ENCODE measurements at places on chromosomes 6 and 20.

DNA sequence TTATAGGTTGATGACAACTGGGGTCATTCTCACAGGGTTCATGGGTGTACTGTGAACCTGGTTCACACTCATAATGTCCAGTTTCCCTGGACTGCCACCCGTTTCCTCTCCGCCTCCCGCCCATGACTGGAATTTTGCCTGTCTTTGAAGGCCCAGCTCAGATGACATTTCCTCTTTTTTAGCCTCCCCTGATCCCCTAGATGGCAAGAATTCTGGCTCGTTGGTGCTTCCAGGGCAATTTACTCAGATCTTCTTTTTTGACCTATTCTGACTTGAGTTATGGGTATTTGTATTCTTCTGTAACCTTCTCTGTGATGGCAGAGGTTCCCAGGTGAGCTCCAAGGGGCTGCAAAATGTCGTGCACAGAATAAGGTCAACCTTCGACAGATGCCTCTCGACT, 5.7 kb upstream of the CITED2 start:
- no peak for DNase-seq

GRCh38 chr20:41058674-41059635, 30.3 kb downstream of the TOP1 start:
- no peak for DNase-seq

DNA sequence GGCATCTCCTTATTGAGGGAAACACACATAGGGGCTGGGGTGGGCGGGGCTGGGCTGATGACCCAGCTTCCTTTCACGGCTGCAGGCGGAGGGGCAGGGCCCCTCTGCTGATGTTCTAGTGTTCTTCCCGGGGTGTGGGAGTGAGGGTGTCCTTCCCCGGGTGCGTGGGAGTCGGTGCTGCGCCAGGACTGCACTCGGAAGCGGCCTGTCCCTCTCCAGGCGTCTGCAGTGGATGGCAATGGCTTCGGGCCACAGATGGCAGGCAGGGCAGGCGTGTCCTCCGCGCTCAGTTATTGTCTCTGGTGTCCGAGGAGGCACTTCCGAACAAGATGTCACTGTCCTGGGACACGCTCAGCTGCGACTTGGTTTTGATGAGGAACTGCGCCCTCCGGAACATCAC, 19.2 kb downstream of the KCNG1 start:
- DNase-seq: no peak

DNA sequence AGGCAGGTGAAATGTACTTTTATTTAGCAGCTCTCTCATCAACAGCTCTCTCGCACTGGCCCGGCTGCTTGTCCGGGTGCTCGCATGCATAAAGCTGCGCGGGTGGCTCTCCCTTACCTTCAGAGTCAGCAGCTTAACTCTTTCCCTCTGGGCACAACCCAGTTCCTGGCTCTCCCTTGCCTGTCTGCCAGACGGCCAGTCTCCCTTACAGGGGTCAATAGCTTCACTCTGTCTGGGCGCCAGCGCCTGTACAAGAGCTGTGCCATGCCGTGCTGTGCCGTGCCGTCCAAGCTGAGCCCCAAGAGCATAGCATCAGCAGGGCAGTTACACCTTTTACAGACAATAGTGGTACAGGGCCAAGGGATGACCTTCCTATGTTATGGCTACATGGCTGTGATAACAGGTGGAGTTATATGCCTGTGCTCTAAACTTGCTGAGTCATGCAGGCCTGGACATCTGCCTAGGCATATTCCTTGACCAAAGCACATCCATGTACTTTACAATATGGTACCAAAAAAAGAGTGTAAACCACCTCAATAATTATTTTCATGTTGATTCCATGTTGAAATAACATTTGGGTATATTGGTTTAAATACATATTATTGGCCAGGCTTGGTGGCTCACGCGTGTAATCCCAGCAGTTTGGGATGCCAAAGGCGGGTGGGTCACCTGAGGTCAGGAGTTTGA, 47.9 kb downstream of the BLTP3A start:
- DNase-seq: no peak

DNA sequence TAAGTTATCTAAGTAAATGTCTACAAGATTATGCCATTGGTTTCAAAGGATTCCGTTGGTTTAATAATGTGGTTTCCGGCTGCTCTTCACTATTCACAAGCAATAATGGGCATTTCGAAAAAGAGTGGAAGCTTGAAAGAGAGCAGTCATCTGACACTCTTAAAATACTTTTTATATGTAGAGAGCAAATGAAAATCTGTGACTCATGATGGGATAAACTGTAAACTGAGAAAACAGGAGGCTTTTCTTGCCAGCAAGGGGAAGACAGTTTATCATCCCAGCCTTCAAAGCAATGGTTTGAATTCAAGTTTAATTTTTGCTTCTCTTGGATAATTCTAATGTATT, 145.7 kb downstream of the KHDC1L start:
- DNase-seq: peak; percentile 50

DNA sequence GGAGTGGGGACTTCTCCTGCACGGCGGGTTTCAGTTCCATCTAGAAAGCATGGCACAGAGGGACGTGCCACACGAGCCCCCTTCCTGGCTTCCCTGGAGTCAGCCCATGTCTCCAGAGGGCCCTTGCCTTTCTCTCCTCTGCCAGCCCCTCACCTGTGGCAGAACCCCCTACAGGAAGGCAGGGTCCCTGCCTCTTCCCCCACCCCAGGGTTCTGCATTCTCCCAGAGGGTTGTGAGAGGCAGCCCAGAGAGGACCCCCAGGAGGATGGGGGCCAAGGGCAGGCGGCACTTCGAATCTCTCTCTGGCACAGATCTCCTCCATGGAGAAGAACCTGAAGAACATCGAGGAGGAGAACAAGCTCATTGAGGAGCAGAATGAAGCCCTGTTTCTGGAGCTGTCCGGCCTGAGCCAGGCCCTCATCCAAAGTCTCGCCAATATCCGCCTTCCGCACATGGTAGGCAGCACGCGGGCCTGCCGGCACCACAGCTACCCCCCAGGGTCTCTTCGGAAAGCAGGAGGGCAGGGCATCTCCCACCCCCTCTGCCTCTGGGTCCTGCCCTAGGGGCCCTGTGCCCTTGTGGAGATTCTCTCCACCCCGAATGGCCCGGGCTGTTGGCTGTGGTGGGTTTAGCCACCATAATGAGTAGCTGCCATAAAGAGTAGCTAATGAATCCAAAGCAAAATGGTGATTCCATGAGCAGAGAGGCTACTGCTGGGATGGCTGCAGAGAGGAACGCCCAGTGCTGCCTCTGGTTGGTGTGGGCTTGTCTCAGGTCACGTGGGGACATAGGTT, 15.9 kb upstream of the PCMTD2 start:
- no peak for DNase-seq

DNA sequence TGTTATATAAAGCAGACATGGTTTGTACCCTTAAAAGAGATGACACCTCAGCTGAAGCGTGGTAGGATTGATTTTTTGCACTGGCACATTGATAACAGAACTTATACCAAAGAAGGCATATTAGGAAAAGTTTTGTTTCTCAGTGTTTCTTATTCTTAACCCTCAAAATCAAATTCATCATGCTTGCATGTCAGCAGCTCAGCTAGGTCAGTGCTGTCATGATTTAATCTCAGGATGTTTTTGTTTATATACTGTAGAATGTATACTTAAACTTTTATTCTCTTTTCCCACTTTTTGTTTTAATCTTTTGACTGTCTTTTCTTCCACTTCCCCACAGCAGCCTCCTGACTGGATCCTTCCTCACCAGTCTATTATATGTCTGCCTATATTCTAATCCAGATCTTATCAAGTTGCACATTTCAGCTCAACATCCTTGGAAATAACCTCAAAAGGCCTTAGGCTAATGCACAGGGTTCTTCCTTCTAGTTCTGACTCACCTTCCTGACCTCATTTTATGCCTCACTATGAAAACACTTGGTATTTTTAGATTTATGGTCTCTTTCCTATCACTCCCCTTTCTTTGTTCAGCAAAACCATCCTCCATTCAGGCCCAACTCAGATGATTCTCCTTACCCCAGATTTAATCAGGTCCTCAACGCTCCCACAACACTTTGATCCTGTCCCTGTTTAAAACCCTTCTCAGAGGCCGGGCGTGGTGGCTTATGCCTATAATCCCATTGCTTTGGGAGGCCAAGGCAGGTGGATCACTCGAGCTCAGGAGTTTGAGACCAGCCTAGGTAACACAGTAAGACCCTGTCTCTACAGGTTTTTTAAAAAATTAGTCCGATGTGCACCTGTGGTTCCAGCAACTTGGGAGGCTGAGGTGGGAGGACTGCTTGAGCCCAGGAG, 7.2 kb downstream of the HEBP2 start:
- no peak for DNase-seq

GRCh38 chr20:20677186-20677585, 35.3 kb downstream of the RALGAPA2 start:
- DNase-seq: no peak

- DNase-seq: no peak
Measured at GRCh38 chr6:140915103-140915502, 1217.6 kb upstream of the GJE1 start.

- no peak for DNase-seq
Measured at GRCh38 chr6:107075951-107076381, 39.3 kb downstream of the BEND3 start.

- no peak for DNase-seq
Measured at GRCh38 chr20:52160621-52161204, 30.9 kb downstream of the ZFP64 start.

GRCh38 chr6:141925001-141925400, 207.7 kb upstream of the GJE1 start:
- DNase-seq: peak; percentile 40

GRCh38 chr6:135084001-135084915, 29.6 kb upstream of the HBS1L start:
- DNase-seq: no peak

GRCh38 chr20:49398401-49399144, 83.9 kb downstream of the KCNB1 start:
- no peak for DNase-seq

GRCh38 chr6:5522147-5522546, 260.8 kb downstream of the FARS2 start:
- DNase-seq: no peak

- DNase-seq: no peak
Measured at GRCh38 chr20:8002056-8002455, 17.5 kb downstream of the TMX4 start.

DNA sequence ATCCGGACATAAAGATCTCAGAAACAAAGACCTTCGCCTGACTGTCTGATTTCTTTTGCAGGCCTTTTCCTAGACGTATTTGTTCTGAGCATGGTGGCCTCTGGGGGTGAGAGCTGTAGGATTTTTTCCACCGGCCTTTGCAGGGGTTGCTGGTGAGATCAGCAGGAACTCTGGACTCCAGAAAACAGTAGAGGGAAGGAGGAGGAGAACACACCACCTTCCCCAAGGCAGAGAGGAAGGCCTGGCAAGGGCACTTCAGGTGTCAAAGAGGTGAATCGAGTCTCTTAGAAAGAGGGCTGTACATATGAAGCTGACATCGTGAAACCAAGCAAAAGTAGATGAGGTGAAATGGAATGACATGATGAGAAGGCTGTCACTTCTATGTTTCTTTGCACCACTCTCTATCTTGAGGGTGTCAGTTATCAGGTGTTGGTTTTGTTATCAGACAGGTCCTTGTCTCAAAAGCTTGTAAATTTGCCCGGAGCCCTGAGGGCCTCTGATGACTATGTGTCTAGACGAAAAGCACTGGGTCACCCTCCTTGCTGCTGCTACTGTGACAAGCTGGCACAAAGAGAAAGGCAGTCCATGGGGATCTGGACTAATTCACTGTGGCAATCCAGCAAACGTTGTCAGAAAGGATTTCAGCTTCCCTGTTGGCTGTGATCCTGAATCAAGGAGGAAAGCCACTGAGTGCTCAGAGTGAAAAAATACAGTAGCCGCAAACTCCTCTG, 91.3 kb upstream of the MAP3K7 start:
- no peak for DNase-seq

- DNase-seq: no peak
Measured at GRCh38 chr6:137631323-137631722, 137.1 kb upstream of the OLIG3 start.

- DNase-seq: no peak
Measured at GRCh38 chr20:62753626-62754025, 42.6 kb upstream of the MRGBP start.

DNA sequence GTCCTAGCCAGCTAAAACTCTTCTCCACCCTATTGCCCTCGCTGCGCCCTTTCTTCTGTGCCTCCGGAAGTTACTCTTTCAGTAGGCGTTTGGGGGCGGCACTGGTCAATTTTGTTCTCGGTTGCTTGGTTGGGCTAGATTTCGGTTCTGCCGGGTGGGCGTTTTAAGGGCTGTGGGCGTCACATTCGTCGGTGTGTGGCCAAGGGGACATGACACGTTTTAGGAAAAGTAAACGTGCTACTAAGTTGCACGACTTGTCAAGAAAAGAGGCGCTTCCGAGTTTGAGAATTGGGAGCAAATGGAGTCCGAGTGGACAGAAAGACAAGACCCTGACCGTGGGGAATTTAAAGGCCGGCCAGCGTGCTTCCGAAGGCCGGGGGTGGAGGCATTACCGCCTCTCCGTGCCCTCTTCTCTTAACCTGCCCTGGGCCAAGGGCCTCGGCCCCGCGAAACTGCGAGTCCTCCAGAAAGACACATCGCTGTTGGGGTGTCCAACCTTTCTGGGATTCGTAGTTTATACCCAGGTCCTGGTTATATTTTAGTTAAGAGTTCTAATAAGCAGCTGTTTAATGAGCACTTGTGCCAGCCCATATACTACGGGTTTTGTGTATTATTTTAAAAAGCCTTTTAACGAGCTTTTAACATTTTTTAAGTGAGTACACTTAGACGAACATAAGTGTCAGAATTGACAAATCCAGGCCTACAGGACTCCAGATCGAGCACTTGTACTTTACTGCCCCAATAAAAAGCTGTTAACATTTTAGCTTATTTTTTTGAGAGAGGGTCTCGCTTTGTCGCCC, 664 bp upstream of the BAG6 start:
- DNase-seq: no peak

DNA sequence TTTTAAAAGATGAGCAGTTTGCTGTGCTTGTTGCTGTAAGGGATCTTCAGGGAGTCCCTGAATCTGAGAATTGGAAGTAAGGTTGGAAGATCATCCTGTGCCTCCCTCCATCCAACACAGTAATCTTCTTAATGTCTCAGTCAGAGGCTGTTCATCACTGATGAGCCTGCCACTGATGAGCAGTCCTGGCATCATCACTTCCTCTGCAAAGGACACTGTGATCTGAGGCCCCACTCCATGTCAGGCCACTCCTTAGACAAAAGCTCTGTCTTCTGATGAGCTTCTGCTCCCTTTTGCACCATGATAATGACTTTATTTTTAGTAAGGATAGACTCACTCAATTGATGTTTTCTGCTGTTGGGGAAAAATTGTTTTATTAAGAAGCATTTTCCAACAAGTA, 121.0 kb downstream of the UST start:
- DNase-seq: no peak

Data from HS-27A (cell line).